ENCODE measurements at places on chromosomes 11 and 22.
A peak's percentile ranks its signal among the peaks of the same experiment; 100 is the strongest.

- DNase-seq, result no peak
Observed at GRCh38 chr11:105811242-105811641, 201.4 kb downstream of the GRIA4 start.

DNA sequence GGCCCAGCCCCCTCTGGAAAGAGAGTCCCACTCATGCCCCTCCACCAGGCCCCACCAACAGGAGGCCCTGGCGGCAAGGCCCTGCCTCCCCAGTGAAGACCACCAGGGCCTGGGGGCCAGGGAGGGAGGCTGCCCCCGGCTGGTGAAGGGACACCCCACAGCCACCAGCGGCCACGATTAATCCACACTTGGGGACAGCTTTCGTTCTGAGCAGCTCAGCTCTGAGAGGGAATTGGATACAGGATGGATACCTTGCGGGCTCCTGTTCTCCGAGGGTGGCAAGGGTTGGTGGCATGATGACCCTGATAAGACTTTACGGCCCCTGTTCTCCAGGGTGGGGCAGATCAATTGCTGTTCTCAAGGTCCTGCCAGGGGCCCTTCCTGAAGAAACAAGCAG is 6.9 kb upstream of the NLRP6 start:
- DNase-seq, result no peak

GRCh38 chr11:86869531-86869930 is 69.2 kb downstream of the PRSS23 start:
- no peak for DNase-seq

GRCh38 chr22:29604076-29604360 is 585 bp downstream of the NF2 start:
- no peak for DNase-seq

DNA sequence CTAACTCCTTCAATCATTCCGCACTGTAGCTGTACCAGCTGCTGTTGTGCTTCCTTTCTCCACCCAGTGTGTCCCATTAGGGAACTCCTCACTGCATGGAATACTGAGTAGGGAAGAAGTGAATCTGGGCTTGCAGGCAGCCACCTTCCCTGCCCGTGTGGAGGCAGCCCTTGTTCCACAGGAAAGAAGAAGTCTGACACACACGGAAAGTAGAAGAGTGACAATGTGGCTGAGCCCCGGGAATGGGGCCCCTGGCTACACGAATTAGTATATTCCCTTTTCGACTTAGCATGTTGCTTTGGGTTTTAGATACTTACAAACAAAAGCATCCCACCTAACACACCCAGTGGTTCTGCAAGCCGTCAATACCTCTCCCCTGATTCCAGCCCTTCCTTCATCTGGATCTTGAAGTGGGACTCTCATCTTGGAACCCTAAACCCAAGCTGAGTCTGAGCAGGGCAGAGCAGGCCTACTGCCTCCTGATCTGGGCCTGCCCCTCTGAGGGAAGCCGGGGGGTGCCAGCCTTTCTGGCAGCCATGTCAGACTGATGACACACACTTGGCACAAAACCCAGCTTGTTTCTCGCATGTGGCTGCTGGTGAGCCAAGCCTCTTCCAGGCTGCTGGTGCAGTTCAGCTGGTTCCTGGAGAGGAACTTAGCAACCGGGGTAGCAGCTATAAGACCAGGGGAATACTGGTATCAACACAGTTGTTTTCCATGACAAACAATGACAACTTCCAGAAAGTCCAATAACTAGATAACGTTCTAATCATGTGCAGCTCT is 71.6 kb downstream of the C11orf58 start:
- DNase-seq, result peak; percentile 77

GRCh38 chr11:32032478-32032877 is 58.4 kb upstream of the RCN1 start:
- no peak for DNase-seq

All from putamen (tissue), 1 donor.